IPS DF 6.9 (cell line): ENCODE measurements at places on chromosomes 1 and 21.

DNA sequence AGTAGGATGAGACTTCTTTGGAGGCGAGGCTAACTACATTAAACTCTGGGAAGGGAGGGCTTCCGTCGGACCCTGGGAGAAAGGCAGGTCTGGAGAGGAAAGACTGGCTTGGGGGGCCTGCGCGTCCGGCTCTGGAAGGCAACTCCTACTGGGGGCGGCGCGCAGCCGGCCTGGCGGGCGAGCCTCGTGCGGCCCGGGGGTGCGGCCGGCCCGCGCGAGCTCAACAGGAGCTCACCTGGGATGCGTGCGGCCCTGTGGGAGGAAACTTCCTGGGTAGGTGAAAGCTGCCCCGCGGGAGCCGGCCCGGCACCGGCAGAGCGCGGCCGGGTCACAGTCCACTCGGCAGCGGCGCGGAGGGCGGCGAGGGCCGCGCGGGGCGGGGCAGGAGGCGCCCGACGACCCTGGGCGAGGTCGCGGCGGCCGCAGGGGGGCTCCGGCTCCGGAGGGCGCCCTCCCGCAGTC, 449 bp downstream of the EPS15 start:
- no peak for DNase-seq

DNA sequence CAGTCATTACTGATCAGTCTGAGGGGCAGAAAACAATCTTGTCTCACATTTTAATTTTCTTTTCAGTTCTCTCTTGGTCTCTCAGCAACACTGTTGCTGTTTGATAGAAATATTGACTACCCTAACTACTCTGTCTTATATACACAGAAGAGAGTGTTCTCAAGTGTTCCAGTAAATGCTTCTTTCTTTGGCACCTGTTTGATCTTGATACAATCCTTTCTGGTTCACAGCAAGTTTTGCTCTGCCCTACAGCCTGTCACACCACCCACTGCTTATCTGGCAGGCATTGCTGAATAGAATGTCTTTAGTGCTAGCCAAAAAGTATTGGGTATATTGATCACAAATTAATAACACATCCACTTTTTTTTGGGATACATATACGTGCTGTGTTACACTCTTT, 75.7 kb upstream of the WLS start:
- DNase-seq, result no peak

DNA sequence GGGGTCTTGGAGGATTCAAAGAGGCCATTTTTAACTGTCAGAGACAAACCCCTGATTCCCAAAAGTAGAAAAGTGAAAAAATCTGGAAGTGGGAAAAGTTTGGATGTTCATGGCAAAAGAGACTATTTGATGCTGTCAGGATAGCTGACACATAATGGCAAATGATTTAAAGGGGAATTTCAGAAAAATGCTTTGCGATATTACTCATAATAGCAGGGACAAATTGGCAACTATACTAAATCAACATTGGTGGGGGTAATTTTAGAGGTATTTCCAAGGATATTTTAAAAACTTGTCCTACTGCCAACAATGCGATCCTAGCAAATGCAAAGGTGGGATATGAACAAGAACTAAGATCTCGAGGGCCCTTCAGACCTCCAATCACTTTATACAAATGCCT, 5.3 kb upstream of the GSTM4 start:
- no peak for DNase-seq

- DNase-seq, result no peak
Observed at GRCh38 chr1:81805537-81806431, 5.0 kb downstream of the ADGRL2 start.

- DNase-seq, result no peak
Observed at GRCh38 chr1:235932090-235932510, 65.4 kb upstream of the LYST start.

DNA sequence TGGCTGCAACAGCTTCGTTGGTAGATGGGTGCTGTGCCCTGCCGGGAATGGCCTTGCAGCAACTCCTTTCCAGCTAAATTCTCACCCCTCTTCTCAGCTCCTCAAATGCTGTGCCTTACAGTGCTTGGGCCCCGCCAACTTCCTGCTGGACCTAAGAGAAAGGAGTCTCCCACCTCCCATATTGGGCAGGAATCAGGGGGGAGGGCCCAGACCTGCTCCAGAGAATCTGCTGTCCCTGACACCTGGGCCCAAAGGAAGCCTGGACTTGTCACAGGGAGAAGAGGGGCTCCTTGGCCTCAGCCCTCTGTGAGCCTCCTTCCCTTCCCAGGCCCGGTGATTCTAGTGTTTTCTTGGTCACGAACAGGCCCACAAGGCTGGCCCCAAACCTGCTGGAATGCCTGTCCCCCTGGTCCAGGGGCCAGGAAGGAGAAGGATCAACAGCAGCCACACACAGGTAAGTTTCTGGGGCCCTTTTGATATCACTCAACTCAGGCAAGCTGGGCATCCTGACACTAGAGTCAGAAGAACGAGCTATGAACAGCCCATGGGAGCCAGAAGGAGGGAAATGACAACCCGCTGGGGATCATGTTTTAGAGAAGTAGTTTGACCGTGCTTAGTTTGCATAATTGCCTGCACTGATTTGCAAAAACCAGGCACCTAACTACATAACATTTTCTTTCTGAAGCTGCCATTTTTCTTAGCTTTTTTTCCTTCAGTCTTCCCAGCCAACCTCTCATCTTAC, 86.2 kb downstream of the CD247 start:
- no peak for DNase-seq

DNA sequence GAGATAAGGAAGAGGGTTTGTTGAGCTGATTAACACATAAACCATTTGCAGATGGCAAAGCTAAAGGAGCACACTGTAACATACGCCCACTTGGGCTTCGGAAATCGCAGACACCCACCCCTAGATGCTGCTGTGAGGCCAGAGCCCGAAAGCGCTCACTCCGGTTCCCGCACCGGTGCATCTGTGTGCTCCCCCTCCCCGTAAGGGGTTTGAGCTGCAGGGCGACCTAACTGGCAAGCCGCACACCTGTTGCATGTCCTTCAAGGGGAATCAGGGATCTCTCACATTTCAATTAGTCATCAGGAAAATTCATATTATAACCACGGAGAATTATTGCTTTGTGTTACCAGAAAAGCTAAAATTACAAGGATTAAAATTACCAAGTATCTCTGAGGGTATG, 1.4 kb upstream of the CFH start:
- DNase-seq, result no peak

DNA sequence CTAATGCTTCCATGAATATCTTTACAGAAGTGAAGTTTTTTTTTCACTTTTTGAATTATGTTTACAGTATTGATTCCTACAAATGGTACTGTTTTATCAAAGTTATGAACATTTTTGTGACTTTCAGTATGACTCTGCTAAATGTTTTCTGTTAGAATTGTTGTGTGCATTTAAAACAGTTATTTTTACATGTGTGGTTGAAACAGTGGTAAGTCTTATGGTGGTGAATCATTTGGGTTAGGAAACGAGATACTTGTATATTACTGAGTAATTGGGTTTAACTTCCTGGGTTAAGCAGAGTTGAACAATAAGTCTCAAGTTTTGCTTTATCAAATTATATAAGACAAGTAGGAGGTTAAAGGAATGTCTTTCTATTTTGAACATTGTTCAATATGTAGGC, 66.8 kb downstream of the VPS13D start:
- DNase-seq, result no peak

DNA sequence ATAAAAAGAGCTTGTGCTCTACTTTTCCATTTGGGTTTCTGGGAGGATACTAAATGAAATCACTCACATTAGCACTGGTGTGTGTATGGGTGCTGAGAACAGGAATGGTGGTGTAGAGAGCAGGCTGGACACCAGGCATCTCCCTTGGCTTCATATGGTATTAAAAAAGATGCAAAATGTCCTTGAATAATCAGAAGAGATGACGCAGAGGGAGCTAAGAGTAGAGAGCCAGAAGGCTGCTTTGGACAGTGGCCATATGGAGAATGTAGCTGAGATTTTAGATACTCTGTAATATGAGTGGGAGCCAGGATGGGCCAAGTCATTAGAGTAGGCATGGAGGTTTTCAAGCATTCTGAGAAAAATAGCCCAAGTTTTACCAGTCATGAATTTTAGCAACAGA, 112.3 kb upstream of the ZRANB2 start:
- DNase-seq, result no peak
